Adipocyte (in vitro differentiated cells): ENCODE measurements at places on chromosomes 3 and 15.

GRCh38 chr3:117427081-117427480 is 717.5 kb downstream of the TUSC7 start:
- DNase-seq: no peak

- no peak for DNase-seq
Observed at GRCh38 chr15:85780225-85780985, 14.3 kb downstream of the KLHL25 start.

- DNase-seq: peak; percentile 74
Observed at GRCh38 chr3:85576091-85576690, 617.4 kb downstream of the CADM2 start.

DNA sequence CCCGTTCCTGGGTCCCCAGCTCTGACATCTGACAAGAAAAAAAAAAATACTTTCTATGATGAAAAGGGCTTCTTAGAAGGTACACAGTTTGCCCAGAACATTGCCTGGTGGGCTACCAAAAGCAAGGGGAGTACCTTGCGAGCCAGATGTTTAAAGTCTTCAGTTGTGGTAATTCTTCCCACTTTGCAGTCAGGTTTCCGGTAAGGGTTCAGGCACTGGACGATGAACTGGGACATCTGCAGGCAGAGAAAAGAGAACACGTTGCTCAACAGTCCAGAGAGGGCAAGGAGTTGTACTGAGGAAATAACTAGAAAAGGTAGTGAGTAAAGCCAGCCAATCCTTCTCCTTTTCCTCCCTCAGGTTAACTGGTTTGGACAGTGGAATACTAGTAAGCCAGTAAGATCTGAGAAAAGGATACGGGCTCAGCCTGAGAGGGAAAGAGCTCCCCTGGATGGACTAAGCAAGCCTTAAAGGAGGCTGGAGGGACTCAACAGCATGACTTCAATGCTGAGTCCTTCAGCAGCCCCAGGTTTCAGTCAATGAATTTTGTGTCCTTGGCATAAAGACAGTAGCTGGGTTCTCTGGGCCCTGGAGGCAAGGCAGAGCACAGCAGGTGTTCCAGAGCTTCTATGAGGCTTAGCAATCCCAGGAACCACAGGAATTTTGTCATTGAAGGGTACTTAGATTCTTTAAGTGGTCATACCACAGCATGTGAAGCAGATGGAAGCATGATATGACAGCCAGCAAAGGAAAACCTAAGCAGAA is 38.2 kb downstream of the NBEAL2 start:
- no peak for DNase-seq

- DNase-seq: no peak
Observed at GRCh38 chr3:9121366-9122001, 128.0 kb downstream of the SRGAP3 start.

DNA sequence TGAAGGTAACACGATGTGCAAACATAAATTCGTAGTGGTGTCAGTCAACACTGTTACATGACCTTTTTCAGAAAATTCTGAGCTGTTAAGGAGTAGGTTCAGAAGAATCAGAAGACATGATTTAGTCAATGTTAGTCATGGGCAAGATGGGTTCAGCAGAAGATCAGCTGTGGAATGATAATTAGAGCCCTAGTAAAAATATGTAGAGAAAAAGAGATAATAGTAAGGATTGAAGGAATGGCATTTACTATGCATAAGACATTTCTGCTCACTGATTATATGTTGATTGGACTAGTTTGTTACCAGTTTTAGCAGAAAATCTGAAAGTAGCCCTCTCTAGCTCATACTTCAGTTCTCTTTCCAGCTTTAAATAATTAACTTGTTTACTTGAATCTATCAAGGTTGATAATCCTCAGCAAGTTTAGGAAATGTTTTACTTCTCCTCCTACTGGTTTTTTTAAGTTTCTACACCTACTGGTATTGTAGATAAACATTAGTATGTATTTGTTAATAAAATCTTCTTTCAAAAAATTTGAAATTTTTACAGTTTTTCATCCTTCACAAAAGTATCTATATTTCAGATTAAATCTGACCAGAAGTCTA is 98.6 kb downstream of the ALCAM start:
- DNase-seq: no peak

DNA sequence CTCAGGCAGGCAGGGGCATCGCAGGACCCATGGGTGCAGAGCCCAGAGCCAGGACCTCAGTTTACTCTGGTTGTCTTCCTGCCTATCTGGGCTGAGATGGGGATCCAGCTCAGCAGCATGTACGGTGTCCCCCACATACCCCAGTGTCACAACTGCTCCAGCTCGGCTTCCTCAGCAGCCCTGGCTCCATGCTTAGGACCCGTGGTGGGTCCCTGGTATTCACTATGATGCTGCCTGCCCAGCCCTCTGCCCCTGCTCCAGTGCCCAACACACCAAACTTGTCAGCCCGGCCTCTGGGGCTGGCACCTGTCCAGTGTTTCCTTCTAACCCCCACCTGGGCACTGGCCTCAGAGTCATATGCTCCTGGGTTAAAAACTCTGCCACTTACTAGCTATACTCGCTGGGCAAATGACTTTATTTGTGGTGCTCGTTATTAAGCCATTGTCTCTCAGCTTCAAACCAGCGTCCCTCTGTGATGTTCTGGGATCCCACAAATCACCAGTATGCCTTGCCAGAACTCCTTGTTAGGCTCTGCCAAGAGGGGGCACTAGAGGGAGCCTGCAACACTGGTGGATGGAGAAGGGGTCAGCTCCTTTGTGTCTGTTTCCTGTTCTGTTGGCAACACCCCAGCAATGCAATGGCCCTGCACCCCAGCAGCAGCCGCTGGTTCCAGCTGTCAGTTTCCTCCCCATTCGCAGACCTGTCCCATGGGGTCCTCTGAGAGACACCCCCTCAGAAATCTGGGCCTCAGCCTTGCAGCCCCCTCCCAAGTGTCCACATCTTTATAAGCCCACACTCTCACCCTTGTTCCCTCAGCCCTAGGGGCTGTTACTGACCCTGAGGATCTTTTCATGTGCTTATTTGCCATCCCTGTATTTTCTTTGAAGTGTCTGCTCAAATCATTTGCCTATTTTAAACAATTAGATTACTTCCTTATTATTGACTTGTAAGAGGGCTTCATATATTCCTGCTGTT is 24.1 kb upstream of the MRPS22 start:
- DNase-seq: no peak

GRCh38 chr3:8868996-8869395 is 94.3 kb downstream of the RAD18 start:
- no peak for DNase-seq

- DNase-seq: no peak
Observed at GRCh38 chr15:69131362-69132220, 28.8 kb upstream of the GLCE start.

DNA sequence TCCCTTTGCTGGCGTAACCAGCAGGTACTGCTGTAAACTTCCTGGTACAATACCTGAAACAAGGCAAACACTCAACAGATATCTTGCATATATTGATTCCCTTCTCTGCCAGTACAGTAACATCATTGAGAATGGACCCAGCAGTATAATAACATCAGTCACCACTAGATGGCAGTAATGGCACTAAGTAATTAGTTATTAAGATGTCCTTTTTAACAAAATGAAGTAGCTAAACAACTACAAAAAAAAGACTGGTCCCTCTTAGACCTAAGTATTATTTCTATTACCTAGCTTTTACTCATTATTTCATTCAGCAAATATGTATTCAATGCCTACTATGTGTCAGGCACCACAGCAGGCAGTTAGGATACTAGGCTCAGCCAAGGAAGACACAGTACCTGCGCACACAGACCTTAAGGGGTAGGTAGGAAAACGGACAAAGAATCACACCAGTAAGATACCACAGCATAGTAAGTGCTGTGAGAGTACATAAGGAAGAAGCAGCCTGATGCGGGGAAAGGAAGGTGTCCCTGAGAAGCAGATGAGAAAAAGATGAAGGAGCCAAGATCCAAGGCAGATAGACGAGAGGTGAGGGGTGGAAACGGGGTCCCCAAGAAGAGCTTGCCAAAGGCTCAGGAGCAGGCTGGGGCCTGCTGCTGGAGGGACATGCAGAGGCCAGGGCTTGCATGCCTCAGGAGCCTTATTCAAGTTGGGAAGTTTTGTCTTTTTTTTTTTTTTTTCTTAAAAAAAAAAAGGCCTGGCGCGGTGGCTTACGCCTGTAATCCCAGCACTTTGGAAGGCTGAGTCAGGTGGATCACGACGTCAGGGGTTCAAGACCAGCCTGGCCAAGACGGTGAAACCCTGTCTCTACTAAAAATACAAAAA is 102.7 kb upstream of the CHD2 start:
- peak; percentile 95 for DNase-seq

GRCh38 chr15:74060251-74060650 is 22.1 kb downstream of the GOLGA6A start:
- no peak for DNase-seq

DNA sequence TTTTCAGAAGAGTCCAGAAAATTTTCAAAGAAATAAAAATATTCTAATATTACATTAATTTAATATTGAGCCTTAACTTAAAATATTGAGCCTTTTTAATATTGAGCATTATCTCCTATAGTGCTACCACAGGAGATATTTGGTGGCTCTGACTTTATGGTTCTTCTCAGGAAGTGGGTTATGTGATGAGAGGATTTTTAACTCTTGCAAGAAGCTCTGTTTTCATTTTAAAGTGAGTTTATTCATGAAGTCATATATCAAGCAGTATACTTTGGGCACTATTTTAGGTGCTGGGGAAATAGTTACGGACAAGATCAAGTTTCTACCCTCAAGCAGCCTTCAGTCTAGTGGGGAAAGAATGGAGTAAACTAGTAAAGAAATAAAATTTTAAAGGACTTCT is 13.4 kb upstream of the MBNL1 start:
- DNase-seq: no peak

- no peak for DNase-seq
Observed at GRCh38 chr3:103075282-103075681, 640.5 kb downstream of the ZPLD1 start.

- DNase-seq: peak; percentile 18
Observed at GRCh38 chr15:47296881-47297280, 420.4 kb upstream of the SEMA6D start.

DNA sequence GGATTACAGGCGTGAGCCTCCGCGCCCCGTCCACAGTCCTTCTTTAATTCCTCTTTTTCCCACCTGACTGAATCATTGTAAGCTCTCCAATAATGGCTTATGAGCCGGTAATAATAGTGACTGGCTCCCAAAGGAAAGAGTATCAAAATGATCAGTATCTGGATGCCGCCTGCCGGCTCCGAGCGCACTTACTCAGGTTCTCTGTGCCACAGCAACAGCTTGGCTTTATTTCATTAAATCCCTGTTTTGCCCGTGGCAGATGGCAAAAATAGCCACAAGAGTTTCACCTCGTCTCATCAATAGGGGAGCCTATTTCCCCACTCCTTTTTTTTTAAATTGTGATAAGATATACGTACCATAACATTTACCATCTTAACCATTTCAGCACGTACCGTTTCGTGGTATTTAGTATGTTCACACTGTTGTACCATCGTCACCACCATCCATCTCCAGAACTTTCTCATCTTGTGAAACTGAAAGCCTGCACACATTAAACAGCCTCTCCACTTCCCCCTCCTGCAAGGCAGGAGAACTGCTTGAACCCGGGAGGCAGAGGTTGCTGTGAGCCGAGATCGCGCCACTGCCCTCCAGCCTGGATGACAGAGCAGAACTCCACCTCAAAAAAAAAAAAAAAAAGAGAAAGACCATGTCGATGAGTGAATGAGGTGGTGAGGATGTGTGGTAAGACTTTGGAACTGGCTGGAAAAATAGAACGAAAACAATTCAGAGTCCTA is 80.7 kb upstream of the DLG1 start:
- no peak for DNase-seq

- no peak for DNase-seq
Observed at GRCh38 chr3:38114052-38114874, 22.7 kb downstream of the ACAA1 start.

DNA sequence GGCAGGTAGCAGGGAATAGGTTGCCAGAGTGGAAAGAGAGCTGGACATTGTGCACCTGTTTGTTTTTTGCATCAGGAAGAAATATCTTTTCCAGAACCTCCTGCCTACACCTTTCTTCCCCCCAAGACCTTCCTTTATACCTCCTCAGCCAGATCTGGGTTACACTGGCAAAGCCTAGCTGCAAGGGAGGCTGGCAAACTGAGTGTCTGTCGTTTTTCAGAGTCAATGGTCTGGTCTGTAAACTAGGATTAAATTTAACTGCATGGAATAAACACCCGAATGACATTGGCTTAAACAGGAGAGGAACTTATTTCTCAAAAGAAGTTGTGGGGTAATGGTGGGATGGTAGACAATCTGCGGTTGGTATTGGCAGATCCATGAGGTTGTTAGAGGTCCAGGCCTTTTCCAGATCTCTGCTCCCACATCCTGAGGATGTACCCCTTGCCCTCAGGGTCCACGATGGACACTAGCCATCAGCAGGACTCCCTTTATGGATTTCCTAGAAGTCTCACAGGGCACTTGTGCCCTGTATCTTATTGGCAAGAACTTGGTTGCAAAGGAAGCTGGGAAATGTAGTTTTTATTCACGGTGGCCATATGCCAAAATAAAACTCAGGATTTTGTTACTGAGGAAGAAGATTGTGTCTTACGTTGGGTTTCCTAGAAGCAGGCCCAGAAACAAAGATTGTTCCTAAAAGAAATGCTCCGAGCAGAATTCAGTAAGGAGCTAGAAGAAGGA is 3.2 kb upstream of the RARRES1 start:
- no peak for DNase-seq

GRCh38 chr15:51162865-51163762 is 68.4 kb upstream of the TNFAIP8L3 start:
- peak; percentile 91 for DNase-seq

- DNase-seq: peak; percentile 40
Observed at GRCh38 chr15:84035399-84035766, 200.2 kb upstream of the GOLGA6L4 start.

DNA sequence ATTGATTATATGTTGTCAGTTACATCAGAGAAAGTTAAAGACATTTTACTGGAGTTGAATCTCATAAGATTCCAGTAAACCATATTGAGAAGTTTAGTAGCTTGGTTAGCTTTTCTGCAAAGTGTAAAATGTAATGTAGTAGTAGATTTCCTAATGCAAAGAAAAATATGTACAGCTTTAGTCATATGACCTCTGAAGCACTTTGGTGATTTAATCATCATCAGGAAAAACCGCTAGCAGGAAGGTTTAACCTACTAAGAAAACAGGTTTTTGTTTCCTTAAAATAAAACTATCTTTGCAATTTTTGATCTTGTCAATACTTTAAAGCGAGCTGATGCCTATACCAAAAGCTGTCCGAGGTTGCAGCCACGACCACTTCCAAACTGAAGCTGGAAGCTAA is 364.6 kb upstream of the ZNF385D start:
- peak; percentile 3 for DNase-seq

- no peak for DNase-seq
Observed at GRCh38 chr15:66647358-66647757, 54.7 kb upstream of the SMAD6 start.

- no peak for DNase-seq
Observed at GRCh38 chr3:22421589-22421988, 670.6 kb upstream of the ZNF385D start.

- peak; percentile 97 for DNase-seq
Observed at GRCh38 chr3:11600501-11601282, 43.0 kb downstream of the VGLL4 start.

GRCh38 chr3:126530171-126531050 is 6.5 kb downstream of the CHST13 start:
- no peak for DNase-seq
